ENCODE measurements at places on chromosomes 3 and 15.

DNA sequence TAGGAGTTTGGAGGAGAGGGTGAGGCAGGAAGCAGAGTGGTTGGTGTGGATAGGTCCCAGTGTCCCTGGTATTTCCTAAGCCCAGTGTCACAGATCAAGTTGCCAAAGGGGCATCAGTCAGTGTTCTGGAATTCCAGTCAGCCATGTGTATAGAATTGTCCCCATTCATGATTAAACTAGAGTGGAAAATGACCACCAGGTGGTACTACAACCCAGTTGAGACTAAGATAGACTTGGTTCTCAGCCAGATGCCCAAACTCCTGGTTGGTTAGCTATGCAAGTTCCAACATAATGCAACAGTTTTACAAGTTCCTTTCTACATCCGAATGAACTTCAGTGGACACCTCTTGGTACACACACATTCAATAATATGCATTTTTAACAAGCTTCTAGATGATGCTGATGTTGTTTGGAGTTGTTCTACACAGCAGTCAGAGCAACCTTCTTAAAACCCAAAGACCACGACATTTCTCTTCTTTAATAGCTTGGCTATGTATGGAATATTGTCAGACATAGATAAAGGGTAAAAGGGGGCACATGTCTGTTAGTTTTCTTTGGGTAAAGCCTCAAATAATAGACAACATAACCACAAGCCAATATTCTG lies 8.4 kb upstream of the ATR start:
- DNase-seq, result no peak

GRCh38 chr15:26866298-26867199 lies at the start of gene GABRA5:
Gene GABRA5 (plus strand): TSS chr15:26867062. CDS start chr15:26869249, 2,187 bp downstream.
- DNase-seq, result no peak

DNA sequence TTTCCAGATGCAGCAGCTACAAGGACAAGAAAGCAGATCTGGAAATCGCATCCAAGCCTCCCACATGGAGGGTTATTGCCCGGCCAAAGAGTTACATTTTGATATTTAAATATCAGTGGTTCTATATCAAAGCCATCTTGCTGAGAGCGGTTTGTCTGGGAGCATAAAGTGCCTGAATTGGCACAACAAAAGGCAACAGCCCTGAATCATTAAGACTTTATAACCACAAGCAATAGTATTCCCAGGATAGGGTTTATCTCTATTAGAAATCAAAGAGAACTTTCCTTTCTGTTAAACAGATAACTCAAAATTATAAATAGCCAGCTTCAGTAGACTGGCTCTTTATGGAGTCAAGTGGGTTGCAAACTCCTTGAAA lies 564.7 kb downstream of the ROBO1 start:
- no peak for DNase-seq

DNA sequence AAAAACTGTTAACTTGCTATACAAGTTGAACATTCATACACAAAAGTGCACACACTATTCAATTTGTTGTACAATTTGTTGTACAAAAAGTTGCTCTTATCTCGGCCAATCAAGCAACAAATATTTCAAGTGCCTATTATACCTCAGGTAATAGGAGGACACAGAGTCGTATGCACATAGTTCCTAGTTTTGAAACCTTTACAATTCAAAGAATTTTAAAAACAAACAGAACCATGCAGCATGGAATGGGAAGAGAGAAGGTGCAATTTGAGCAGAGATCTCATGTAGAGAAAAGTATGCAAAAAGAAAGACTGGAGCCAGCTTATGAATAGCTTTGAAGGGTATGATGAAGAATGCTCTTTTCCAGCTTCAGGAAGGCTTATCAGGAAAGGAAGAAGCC lies 46.5 kb upstream of the ARPP19 start:
- DNase-seq, result no peak

DNA sequence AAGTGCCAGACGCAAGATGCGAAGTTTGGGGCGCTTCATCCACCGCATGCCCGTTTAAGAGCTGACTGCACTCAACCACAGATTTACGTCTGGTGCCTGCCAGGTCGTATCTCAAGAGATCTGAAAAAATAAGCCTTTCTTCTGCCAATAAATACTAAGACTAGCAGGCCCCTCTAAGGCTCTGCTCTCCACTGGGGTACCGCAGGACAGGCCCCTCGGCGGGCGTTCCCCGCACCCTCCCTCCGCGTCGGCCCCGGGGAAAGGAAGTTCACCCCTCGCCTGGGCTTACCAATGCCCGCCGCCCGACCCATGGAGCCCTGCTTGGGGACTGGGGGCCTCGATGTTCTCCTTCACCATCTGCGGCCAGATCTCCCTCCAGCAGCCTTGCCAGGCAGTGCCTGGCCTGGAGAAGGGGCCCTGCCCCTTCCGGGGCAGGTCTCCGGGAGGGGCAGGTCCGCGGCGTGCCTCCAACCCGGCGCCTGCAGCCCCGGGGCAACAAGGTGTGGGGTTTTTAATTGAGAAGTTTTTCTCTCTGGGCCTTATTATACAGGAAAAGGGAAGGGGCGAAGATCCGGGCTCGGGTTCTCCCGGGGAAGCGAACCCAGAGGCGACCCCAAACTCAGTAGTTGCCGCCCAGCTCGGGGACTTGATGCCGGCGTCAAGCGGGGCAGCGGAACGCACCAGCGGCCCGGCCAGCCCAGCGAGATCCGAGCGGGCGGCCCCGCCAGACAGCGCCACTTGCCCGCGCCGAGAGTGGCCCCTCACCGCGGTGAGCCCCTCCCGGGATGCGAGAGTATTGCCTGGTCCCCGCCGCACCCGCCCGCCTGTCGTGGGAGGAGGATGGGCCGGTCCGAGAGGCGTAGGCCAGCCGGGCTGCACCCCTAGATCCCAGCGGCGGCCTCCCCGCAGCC lies 735 bp downstream of the GOLGA8B start:
- DNase-seq, result no peak

DNA sequence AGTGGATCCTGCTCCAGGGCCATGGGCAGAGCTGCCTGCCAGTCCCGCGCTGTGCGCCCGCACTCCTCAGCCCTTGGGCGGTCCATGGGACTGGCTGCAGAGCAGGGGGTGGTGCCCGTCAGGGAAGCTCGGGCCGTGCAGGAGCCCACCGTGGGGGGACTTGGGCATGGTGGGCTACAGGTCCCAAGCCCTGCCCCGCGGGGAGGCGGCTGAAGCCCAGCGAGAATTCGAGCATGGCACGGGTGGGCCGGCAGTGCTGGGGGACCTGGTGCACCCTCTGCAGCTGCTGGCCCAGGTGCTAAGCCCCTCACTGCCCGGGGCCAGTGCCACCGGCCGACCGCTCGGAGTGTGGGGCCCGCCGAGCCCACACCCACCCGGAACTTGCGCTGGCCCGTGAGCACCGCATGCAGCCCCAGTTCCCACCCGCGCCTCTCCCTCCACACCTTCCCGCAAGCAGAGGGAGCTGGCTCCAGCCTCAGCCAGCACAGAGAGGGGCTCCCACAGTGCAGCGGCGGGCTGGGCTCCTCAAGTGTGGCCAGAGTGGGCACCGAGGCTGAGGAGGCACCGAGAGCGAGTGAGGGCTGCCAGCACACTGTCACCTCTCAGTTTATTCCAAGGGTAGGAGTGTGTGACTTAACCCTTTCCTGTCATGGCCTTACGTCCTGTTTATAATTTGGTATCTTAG lies 129.3 kb downstream of the TMEM108 start:
- DNase-seq, result no peak
